ENCODE measurements at places on chromosomes 2 and 18.

GRCh38 chr18:12314591-12315305 lies 6.7 kb downstream of the TUBB6 start:
- no peak for DNase-seq

- DNase-seq: no peak
These were observed 8.9 kb downstream of the GDF7 start for GRCh38 chr2:20675701-20676352.

GRCh38 chr18:45775743-45776142 lies 49.7 kb upstream of the SIGLEC15 start:
- DNase-seq: no peak

DNA sequence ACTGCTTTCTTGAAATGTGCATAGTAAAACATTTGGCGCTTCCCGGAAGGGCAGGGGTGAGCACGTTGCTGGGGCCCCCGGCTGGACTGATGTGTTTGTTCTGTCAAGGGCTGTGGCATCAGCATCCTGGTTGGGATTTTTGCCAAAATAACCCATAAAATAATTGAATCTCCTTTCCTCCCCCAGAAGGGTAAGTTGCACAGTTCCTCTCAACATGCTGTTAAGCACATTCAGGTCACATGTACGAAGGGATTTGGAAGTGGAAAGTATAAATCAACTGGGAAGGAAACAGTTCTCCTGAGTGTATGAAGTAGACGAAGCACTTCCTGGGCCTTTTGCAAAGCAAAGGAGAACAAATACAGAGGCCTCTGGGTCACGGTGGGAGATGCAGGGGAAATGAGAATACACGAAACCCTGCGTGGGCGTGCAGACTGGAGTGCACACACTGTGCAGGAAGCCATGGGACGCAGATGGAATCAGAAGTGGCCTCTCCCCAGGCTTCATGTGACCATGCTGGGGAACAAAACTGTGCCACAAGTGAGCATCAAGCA lies 183.9 kb downstream of the LPIN1 start:
- no peak for DNase-seq

GRCh38 chr18:51345848-51346391 lies 148.4 kb upstream of the MEX3C start:
- no peak for DNase-seq

GRCh38 chr2:99217929-99218501 lies 37.0 kb downstream of the MRPL30 start:
- DNase-seq: no peak

DNA sequence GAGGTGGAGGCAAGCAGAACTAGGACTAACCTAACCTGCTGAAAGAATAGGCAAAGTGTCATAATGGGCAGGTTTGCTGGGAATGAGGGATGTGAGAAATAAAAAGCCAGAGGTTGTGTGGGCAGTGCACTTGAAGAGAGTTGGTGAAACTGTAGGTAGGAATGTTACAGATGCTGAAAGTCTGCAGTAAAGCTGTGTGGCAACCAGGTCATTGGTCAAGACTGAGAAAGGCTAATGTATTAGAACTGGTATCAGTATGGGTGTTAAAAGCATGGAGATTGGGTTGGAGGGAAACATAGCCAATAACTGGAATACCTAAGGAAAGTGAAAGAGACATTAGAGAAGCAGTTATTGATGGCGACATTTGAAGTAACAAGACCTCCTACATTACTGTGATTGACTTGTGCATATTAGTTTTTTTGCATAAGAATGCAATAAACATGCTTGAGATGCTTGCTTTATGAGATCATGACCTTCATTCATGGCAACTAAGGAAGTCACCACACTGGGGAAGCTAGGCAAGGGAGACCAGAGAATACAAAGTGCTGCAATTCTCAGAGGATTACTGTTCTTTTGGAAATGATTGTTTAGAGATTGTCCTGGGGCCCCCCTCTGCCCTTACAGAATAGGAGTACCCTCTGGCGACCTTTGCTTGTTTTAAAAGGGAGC lies 11.8 kb downstream of the GULP1 start:
- no peak for DNase-seq

DNA sequence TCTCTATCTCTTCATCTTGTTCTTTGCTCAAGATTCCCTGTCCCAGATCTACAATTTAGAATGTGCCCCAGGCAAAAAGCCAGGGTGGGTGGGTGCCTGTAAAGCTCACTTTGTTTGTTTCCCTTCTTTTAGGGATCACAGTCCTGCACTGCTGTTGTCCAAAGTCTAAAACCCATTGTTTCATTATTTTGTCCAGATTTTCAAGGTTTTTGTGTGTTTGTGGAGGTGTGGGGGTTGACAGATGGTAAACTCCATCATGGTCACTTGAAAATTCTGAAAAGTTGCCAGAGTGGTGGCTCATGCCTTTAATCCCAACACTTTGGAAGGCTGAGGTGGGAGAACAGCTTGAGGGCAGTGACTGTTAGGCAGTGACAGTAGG lies 41.5 kb downstream of the YES1 start:
- no peak for DNase-seq

DNA sequence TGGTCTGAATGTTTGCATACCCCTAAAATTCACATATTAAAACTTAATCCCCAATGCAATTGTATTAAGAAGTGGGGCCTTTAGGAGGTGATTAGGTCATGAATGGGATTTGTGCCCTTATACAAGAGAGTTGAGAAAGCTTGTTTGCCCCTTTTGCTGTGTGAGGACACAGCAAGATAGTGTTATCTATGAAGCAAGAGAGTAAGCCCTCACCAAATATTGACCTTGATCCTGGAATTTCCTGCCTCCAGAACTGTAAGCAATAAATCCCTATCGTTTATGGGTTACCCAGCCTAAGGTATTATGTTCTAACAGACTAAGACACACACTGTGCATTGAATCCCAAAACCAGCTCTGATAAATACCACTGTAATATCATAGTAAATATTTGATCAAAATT lies 32.2 kb downstream of the NR4A2 start:
- DNase-seq: no peak

- DNase-seq: no peak
These were observed 53.6 kb downstream of the STRN start for GRCh38 chr2:36912695-36913094.

DNA sequence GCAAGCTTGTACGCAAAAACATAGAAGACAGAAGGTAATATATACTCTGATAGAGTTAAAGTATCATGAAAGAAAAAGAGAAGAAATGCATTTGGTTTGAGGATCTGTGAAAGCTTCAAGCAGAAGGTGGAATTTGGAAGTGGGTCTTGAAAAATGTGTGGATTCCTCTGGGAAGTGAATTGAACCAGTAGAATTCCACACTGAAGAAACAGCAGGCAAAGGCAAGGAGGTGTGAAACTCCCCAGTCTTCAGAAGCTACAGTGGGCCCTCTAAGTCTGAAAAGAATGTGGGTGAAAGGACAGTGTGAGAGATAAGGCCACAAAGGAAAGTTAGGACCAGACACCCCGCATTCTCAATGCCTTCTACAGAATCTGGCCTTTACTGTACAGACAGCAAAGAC lies 25.6 kb downstream of the COBLL1 start:
- DNase-seq: no peak

DNA sequence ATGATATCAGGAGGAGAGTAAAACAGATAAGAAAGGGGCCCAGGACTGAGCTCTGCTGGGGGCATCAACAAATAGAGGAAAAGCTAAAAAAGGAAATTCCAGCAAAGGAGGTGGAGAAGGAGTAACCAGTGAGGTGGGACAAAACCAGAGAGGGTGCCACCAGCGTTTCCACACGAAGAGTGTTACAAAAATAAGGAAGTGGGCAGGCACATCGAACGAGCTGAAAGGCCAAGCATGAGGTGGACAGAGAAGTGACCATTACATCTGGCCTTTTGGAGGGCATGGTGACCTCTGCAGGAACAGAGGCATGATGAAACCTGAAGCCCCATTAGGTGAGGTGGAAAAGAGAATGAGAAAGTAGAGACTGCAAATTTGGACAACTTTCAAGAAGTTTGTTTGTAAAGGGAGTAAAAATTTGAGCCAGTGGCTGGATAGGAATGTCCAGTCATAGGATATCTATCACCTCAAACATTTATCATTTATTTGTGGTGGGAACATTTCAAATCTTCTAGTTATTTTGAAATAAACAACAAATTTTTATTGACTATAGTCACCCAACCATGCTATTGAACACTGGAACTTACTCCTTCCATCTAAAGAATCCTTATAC lies 18.4 kb upstream of the VIT start:
- DNase-seq: no peak

GRCh38 chr18:11751341-11752115 lies 62.5 kb downstream of the GNAL start:
- no peak for DNase-seq

GRCh38 chr2:214987261-214987660 lies 151.2 kb downstream of the ABCA12 start:
- no peak for DNase-seq

GRCh38 chr2:28507796-28508764 lies 12.2 kb downstream of the PLB1 start:
- DNase-seq: no peak

DNA sequence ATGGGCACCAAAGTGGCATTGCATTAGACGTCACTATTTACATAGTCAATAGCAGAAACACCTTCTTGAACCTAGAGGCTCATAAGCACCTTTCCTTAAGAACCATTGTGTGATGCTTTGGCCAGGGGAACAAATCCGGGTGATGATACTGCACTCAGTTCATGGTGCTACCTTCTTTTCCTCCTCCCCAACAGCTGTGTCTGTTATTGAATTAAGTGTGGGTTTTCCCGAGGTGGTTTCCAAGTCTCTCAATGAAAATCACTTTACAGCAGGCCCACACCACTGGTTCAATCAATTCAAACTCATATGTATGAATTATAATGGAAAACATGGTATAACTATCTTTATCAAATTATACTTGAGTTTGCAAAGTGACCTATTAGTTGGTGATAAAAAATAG lies 9.3 kb upstream of the EFEMP1 start:
- DNase-seq: no peak
